Mesendoderm (in vitro differentiated cells): ENCODE measurements at places on chromosomes 12 and 14.

GRCh38 chr12:131223171-131223761 lies 269.6 kb downstream of the ADGRD1 start:
- no peak overlapping the region for H3K27ac ChIP-seq
- no peaks in the 10 kb centered on the region for H3K27me3 ChIP-seq
- DNase-seq = no peak
- H3K4me1 ChIP-seq = peaks cover 3% of the 10 kb centered on the region
- no peak overlapping the region for H3K4me3 ChIP-seq

DNA sequence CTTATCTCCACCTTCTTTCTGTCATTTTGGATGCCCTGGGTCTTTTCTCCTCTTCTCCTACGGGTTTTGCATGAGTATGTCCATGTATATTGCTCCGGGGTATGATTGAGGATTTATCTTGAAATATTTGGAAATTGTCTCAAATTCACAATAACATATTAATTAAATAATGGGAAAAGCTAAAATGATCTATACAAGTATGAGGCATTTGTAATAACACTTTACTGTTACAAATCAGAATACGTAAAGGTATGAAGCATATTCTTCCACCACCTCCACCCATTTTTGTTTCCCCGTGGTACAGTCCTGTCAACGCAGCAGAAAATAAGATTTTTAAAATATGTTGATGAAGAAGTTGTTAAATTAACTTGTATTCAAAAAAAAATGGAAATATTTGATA lies 91.3 kb downstream of the PPP2R5C start:
- no peaks in the 10 kb centered on the region for H3K4me1 ChIP-seq
- peaks cover 2% of the 10 kb centered on the region for H3K36me3 ChIP-seq
- no peak for DNase-seq
- no peak overlapping the region for H3K4me3 ChIP-seq
- H3K27me3 ChIP-seq = no peaks in the 10 kb centered on the region
- H3K27ac ChIP-seq = no peak overlapping the region

DNA sequence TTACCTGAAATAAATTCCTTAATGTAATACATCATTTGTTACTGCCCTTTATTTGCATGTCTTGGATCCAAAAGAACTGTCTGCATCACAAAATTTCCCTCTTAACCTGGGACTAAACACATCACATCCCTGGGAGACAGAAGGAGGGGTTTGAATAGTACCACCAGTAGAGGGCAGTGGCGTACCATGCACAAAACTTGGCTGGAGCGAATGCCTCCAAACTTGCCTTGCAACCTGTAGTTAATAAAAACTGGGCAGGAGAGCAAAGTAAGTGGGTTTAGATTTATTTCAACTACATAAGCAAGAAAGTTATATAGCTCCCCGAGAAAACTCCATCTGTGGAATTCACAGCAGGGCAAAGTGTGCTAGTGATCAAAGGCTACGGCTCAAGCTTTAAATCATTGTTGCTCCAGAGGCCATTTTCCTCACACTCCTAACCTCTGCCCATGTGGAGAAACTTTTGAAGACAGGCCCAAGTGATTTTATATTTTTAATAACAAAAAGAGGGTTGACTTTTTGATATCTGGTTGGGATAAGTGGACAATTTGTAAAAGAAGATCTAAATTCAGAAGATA lies 1176.7 kb upstream of the SEL1L start:
- no peak overlapping the region for H3K27ac ChIP-seq
- no peak overlapping the region for H3K4me3 ChIP-seq
- H3K36me3 ChIP-seq = no peaks in the 10 kb centered on the region
- peak; percentile 76 for DNase-seq
- H3K27me3 ChIP-seq = no peaks in the 10 kb centered on the region
- no peaks in the 10 kb centered on the region for H3K4me1 ChIP-seq

- H3K36me3 ChIP-seq = no peaks in the 10 kb centered on the region
- no peak overlapping the region for H3K4me3 ChIP-seq
- no peak overlapping the region for H3K27ac ChIP-seq
- DNase-seq = no peak
Observed at GRCh38 chr12:64093689-64094088, 128.4 kb downstream of the KICS2 start.

- no peaks in the 10 kb centered on the region for H3K36me3 ChIP-seq
- no peaks in the 10 kb centered on the region for H3K27me3 ChIP-seq
- no peak overlapping the region for H3K4me3 ChIP-seq
- no peaks in the 10 kb centered on the region for H3K4me1 ChIP-seq
- no peak overlapping the region for H3K27ac ChIP-seq
Observed at GRCh38 chr14:34211732-34212131, 250.3 kb downstream of the SPTSSA start.

DNA sequence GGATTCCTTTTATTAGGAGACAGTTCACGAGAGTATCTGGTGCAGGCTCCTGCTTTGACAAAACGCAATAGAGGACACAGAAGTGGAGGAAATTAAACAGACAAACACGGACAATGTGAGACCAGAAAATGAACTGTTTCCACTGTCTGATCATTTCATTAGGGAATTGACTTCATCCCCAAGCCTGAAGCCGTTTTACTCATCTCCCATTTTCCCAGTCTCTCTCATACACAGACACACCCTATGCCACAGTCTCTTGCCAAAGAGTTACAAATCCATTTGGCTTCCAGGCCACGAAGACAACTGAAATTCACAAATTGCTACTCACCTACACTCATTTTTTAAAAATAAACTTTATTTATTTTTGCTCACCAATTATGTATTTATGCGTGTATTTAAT lies 1087.8 kb upstream of the TMEM132C start:
- no peaks in the 10 kb centered on the region for H3K4me1 ChIP-seq
- no peak for DNase-seq
- no peaks in the 10 kb centered on the region for H3K27me3 ChIP-seq
- no peaks in the 10 kb centered on the region for H3K36me3 ChIP-seq

DNA sequence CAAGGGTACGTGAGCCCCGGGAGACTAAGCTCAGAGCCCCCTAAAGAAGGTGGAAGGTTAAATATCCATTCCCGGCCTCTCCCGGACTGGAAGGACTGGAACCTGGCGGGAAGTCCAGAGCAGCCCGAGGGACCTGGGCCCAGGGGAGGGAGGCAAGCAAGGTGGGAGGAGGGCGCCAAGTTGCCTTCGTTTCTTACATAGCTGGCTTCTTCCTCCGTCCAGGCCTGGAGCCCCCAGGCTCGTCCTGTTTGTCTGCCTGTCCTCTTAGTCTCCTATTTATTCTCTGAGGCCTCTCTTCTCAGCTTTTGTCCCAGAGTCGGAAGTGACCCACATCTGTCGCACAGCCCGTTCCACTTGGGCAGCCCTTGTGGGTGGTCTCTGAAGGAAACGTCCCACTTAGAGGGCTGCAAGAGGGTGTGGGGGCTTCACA lies 745 bp downstream of the PCK2 start:
- no peak for DNase-seq
- H3K4me3 ChIP-seq = peak overlapping the region; percentile 99
- peaks cover 7% of the 10 kb centered on the region for H3K4me1 ChIP-seq
- H3K27me3 ChIP-seq = no peaks in the 10 kb centered on the region
- H3K27ac ChIP-seq = peak overlapping the region; percentile 90

DNA sequence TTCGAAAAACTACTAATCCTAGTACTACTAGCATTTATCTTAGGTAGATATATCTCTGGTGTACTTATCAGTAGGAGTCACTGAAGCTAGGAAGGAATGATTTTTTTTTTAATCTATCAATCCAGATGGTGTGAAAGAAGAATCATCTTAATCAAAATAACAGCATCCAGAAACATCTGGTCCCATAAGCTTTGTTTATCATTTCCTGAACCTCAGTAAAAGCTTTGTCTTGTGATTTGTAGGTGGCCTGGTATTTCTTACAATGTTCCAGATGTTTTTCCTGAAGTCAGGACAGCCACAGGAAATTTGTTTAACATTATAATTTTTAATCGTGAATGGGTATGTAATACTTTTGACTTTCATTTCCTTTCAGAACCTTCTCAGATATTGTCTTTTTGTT lies 28.0 kb upstream of the LUM start:
- no peaks in the 10 kb centered on the region for H3K36me3 ChIP-seq
- H3K27ac ChIP-seq = no peak overlapping the region
- peak; percentile 38 for DNase-seq
- peaks cover 1% of the 10 kb centered on the region for H3K4me1 ChIP-seq
- H3K27me3 ChIP-seq = no peaks in the 10 kb centered on the region

DNA sequence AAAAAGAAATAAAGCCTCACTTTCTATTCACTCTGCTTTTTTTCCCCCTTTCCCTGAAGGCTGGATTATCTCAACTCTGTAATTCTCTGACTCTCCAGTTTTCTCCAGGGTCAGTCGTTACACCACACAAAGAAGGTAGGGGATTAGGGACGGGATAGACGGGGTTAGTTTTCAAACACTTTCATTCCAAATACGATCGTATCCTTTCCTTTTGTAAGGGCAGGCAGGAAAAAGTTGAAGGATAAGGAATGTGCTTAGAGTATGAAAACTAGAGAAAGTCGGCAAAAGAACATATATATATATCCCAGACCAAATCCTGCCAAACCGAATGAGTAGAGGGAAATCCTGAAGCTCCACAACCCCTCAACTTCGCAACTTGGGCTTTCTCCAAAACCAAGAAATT lies 581 bp upstream of the ESYT1 start:
- no peak for DNase-seq
- peaks cover 8% of the 10 kb centered on the region for H3K4me1 ChIP-seq
- H3K36me3 ChIP-seq = no peaks in the 10 kb centered on the region

GRCh38 chr12:39972119-39972518 lies 133.8 kb downstream of the SLC2A13 start:
- H3K4me1 ChIP-seq = no peaks in the 10 kb centered on the region
- no peaks in the 10 kb centered on the region for H3K36me3 ChIP-seq

GRCh38 chr12:14840616-14841015 lies 2.7 kb downstream of the ART4 start:
- no peak for DNase-seq
- no peaks in the 10 kb centered on the region for H3K4me1 ChIP-seq
- no peaks in the 10 kb centered on the region for H3K36me3 ChIP-seq

GRCh38 chr12:71797531-71797930 lies 42.0 kb upstream of the TBC1D15 start:
- no peak overlapping the region for H3K27ac ChIP-seq
- H3K4me1 ChIP-seq = no peaks in the 10 kb centered on the region
- no peaks in the 10 kb centered on the region for H3K36me3 ChIP-seq
- H3K4me3 ChIP-seq = no peak overlapping the region

- no peaks in the 10 kb centered on the region for H3K27me3 ChIP-seq
- DNase-seq = no peak
- H3K27ac ChIP-seq = no peak overlapping the region
- no peaks in the 10 kb centered on the region for H3K4me1 ChIP-seq
- no peaks in the 10 kb centered on the region for H3K36me3 ChIP-seq
Observed at GRCh38 chr14:96274543-96274942, 18.5 kb downstream of the BDKRB1 start.

DNA sequence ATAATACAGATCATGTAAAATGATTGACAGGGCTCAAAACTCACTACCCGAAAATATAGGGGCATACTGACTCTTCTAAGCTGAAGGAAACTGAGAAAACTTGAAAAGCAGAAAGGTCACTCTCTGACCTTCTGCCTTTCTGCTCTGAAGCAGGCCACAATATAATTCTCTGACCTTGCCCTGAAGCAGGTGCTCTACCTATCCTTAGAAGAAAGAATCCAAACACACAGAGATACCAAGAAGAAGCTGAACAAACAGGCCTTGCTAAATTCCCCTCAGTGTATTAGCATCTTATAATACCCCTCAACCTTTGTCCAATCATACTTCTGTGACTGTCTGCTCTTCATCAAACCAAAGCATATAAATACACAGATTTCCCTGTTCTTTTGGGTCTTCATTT lies 60.9 kb upstream of the BBS10 start:
- H3K27ac ChIP-seq = no peak overlapping the region
- H3K27me3 ChIP-seq = peaks cover 1% of the 10 kb centered on the region
- H3K4me3 ChIP-seq = no peak overlapping the region
- no peaks in the 10 kb centered on the region for H3K36me3 ChIP-seq

- DNase-seq = no peak
- H3K4me3 ChIP-seq = no peak overlapping the region
- H3K27me3 ChIP-seq = no peaks in the 10 kb centered on the region
- H3K36me3 ChIP-seq = no peaks in the 10 kb centered on the region
- H3K4me1 ChIP-seq = no peaks in the 10 kb centered on the region
Observed at GRCh38 chr12:110531741-110532333, 29.7 kb downstream of the RAD9B start.

DNA sequence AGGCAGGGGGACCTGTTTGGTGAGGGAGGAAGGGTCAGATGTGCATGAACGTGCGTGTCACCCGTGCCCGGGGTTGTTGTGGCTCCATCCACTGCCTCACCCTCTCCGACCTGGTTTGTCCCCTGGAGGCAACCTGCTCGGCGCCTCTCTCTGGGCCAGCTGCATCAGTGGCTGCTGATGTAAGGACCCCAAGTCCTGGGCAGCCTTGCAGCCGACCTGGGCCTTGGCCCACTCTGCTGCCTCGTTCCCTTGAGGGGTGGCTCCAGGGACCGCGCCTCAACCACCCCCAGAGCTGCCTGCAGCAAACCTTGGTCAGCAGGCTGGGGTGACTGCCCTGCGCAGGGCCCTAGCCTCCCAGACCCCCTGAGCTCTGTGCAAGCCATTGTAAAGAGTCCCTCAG lies 351.7 kb downstream of the TMEM121 start:
- H3K27me3 ChIP-seq = no peaks in the 10 kb centered on the region
- no peak overlapping the region for H3K4me3 ChIP-seq
- H3K36me3 ChIP-seq = no peaks in the 10 kb centered on the region

DNA sequence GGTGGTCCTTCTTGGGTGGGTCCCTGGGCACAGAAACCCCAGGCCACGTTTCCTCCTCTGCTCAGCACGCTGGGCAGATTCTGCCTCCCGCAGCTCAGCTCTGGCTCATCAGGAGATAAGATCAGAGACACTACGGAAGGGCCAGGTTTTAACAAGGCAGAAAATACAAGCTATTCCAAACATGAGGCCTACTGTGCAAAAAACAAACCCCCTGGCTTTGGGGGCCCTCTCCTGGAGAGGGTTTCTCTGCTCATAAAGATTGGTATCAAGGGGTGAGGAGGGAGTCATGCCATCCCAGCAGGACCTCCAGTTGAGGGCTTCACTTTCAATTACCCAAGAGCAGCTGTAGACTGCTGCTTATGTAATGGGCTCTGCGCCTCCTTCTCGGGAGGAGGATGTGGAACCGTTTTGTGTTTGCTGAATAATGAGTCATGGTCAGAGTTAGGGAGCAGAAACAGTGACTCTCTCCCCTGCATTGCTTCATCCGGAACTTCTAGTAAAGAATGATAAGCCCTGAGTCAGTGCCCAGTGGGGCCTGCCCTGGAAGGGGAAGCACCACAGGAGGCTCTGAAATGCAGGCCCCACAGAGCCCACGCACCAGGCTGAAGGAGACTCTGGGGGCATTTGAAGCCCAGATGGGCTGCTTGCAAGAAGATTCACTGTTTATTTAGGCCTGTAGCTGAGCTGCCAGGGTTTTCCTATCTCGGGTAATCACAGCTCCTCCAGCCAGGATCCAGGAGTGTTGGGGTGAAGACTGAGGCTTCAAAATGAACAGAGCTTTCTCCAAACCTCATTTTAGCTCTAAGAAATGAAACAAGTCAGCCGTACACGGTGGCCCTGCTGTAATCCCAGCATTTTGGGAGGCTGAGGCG lies 79.3 kb downstream of the SSPN start:
- DNase-seq = peak; percentile 96
- peaks cover 13% of the 10 kb centered on the region for H3K4me1 ChIP-seq
- H3K4me3 ChIP-seq = no peak overlapping the region
- H3K27me3 ChIP-seq = no peaks in the 10 kb centered on the region
- H3K36me3 ChIP-seq = no peaks in the 10 kb centered on the region

DNA sequence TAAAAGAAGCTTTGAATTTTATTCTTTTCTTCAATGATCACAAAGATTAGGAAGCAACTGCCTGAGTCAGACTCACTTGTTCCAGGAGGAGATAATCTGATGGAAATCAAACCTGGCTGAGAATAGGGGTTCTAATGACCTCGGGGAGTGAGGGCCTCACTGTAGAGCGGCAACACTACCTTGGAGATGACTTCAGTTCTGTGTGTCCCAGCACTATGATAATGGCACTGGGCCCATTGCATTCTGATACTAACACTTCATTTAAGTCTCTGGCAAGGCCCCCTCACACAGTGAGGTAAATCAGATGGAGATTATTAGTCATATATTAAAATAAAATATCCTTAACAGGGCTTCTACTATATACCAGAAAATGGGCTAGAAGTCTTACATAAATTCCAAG lies 233.3 kb upstream of the EGLN3 start:
- no peak overlapping the region for H3K4me3 ChIP-seq
- no peaks in the 10 kb centered on the region for H3K4me1 ChIP-seq
